ENCODE measurements at places on chromosomes 11 and 22.

DNA sequence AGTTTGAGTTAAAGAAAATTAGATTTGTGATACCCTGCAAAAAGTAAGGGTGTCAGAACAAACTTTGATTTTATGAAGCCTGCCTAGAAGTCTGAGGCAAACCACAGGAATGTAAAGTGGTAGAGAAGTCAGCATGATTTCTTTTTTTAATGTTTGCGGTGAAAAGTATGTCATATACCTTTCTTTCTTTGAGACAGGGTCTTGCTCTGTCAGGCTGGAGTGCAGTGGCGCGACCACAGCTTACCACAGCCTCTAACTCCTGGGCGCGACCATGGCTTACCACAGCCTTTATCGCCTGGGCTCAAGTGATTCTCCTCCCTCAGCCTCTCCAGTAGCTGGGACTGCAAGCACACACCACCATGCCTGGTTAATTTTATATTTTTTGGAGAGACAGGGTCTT, 4.7 kb downstream of the API5 start:
- DNase-seq: no peak

DNA sequence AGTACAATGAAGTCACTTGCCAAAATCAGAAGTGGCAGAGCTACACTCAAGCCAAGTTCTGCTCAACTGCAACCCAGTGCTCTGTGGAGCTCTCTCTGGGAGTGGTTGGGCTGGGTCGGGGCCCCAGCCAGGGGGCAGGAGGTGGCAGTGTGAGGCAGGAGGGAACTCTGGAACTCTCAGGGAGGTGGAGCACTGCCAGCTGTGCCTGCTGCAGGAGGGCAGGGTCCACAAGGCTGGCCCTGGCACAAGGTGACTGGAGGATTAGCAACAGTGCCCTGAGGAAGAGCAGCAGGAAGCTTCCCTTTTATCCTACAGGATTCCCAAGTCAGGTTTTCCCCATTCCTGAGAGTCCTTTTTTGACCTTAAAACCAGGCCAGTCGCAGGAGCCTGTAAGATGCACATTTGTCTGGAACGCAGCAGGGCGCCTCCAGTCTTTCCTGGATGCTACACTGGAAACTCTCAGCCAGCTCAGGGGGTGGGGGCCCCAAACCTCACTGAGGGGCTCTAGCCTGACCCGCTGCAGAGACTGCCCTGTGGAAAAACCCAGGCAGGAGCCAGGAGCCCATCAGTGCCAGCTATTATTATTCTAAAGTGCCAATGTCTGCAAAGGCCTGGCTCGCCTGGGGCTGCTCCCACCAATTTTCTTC, 31.8 kb downstream of the DKK3 start:
- DNase-seq: no peak

DNA sequence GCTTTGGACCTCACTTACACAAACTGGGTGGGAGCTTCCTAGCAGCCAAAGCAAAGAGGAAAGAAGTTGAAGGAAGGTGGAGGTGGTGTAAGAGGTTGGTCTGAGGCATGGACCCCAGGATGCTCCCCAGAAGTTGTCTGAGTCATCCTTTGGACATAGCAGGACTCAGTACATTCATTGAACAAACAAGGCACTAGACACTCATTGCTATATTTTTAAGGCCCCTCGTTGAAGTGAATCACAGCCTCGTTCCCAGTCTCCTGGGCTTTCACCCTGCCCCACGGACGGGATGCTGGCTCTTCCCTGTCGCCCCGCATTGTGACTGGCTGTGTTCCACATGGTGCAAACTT, 95.9 kb upstream of the FGF3 start:
- no peak for DNase-seq

- no peak for DNase-seq
Measured at GRCh38 chr22:38163844-38164550, 17.6 kb downstream of the PLA2G6 start.

All from urothelium cell line (cell line).